IPS DF 6.9 (cell line): ENCODE measurements at places on chromosomes 7 and 10.

DNA sequence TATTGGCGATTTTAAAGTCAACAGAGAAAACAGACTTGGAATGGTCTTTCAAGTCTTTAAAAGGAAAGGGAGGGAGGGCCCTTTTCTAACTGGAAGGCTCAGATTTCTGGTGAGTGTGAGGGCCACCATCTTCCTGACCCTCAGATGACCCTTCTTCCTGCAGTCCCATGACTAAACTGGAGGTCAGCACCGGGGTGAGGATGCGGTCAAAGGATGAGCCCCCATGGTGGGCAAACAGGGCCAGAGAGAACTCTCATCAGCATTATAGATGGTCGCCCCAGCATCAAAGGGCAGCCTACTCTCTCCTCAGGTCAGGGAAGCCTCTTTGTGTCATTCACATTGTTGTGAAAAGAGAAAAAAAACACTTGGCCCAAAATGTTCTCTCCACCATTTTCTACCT is 219.2 kb downstream of the LRMDA start:
- DNase-seq, result no peak

- DNase-seq, result no peak
Measured at GRCh38 chr10:69738071-69738470, 63.6 kb upstream of the COL13A1 start.

- DNase-seq, result no peak
Measured at GRCh38 chr7:75776295-75776971, 4.4 kb upstream of the CCL26 start.

DNA sequence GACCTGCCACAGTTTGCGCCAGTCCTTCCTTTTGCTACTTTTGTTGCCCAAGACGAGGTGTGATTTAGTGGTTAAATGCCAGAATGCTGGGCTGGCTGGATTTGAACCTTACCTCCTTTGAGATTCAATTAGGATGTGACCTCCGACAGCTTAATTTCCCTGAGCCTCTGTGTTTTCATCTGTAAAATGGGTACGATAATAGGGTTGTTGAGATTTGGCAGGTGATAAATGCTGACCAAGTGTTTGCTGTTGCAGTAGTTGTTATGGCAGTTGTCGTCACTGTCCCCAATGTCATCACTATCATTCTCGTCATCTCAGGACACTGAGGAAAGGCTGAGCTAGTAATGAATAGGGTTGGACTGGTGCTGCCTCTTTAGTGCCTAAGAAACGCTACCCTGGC is 61.1 kb downstream of the GRK5 start:
- DNase-seq, result no peak

DNA sequence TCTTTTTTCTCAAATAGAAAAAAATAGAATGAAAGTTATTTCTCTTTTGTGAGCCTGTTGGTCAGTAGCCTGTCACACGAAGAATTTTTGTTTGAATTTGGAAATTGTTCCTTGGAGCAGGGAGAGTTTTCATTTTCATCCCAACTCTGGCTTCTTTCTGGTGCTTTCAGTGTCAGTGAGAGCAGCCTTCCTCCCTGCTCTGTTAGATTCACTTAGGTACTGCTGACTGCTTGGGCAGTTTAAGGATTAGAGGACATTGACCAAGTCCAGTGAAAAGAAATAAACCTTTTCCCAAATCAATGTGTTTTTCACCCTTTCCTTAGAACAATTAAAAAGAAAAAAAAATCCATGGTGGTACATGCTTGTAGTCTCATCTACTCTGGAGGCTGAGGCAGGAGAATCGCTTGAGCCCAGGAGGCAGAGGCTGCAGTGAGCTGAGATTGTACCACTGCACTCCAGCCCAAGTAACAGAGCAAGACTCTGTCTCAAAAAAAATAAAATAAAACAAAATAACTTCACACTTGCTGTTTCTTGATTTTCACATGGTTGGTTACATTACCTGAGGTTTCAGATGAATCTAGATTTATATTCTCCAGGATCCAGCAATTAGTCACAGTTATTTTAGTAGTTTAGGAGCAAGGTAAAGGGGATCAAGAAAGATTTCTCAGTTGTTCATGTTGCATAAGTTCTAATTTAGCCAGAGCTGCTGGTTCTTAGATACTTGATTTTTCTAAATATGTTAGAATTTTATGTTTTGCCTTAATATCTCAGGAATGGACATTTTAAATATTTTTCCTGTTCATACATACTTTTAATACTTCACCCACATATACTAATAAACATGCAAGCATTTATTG is 63.1 kb downstream of the ZNRF2 start:
- DNase-seq, result no peak
